Upper lobe of right lung (tissue), 1 donor: ENCODE measurements at places on chromosomes 12 and 14. TPM values are rescaled to one million over a fixed set of nuclear protein-coding genes. Genes with fewer than 3 reads are reported as not detected.

SIX6 gene
- total RNA-seq, result not detected

DNA sequence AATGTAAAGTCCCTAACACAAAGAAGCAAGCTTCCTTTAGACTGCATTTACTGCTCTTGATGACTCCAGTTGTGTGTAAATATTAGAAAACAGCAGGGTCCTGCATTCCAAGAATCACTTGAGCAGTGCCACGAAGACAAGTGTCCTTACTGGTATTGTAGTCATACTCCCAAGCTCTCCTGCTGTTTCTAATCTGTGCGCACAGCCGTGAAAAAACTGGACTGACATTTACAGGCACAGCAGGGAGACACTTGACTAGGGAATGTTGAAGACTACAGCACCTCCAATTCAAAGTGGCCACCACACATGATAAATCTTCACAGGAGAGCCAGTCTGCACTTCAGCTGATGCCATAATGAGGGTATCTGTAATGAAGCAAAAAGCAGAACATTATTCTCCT is 91.4 kb downstream of the VRK1 start:
- H3K27me3 ChIP-seq, result no peaks in the 10 kb centered on the region
- H3K4me1 ChIP-seq, result no peaks in the 10 kb centered on the region
- H3K36me3 ChIP-seq, result no peaks in the 10 kb centered on the region
- no peak for DNase-seq
- no peak overlapping the region for H3K4me3 ChIP-seq

DNA sequence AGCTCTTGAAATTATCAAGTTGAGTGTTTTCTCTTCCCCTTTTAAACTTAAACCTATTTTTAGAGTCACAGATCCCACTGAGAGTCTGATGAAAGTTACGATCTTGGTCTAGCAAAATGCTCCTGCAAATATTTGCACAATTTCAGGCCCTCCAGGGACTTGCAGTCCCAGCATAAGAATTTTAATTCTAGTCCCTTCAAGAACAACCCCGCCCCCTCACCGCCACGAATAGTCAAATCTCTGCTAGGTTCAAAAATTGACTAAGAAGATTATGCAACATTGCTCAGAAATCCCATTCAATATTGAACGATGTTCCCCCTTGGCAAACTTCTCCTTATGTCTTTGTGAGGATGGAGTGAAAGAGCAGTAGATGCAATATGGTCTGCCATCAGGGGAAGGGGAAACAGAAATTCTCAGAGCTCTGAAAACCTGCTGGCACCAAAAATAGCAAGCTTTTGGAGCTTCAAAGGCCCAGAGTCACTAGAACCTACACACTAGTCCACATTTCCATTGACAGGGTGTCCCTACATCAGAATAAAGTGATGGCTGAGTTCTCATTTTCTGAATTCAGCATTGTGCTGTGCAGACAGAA is 127.5 kb upstream of the CCDC175 start:
- H3K36me3 ChIP-seq, result no peaks in the 10 kb centered on the region
- DNase-seq, result no peak
- no peaks in the 10 kb centered on the region for H3K4me1 ChIP-seq
- no peak overlapping the region for H3K27ac ChIP-seq

GRCh38 chr14:34436960-34437728 is 24.9 kb downstream of the SPTSSA start:
- H3K27me3 ChIP-seq, result no peaks in the 10 kb centered on the region
- DNase-seq, result no peak
- no peaks in the 10 kb centered on the region for H3K36me3 ChIP-seq
- H3K4me3 ChIP-seq, result no peak overlapping the region
- no peak overlapping the region for H3K27ac ChIP-seq

GRCh38 chr12:14995583-14996425 is 23.0 kb downstream of the PDE6H start:
- no peaks in the 10 kb centered on the region for H3K36me3 ChIP-seq
- no peaks in the 10 kb centered on the region for H3K27me3 ChIP-seq
- peaks cover 17% of the 10 kb centered on the region for H3K4me1 ChIP-seq
- no peak overlapping the region for H3K27ac ChIP-seq
- no peak overlapping the region for H3K4me3 ChIP-seq
